IPS DF 6.9 (cell line): ENCODE measurements at places on chromosomes 2 and 18.

GRCh38 chr18:79518028-79518682 lies 122.4 kb downstream of the NFATC1 start:
- no peak overlapping the region for H3K4me3 ChIP-seq
- H3K36me3 ChIP-seq, result no peaks in the 10 kb centered on the region
- no peak for DNase-seq
- no peak overlapping the region for H3K27ac ChIP-seq

- no peaks in the 10 kb centered on the region for H3K36me3 ChIP-seq
- peaks cover 4% of the 10 kb centered on the region for H3K4me1 ChIP-seq
- H3K4me3 ChIP-seq, result no peak overlapping the region
- no peaks in the 10 kb centered on the region for H3K27me3 ChIP-seq
Observed at GRCh38 chr2:109382951-109383350, 230.8 kb downstream of the SEPTIN10 start.

- DNase-seq, result no peak
- no peaks in the 10 kb centered on the region for H3K4me1 ChIP-seq
- H3K27me3 ChIP-seq, result no peaks in the 10 kb centered on the region
- no peak overlapping the region for H3K4me3 ChIP-seq
Observed at GRCh38 chr2:58228299-58228698, 12.8 kb downstream of the FANCL start.

DNA sequence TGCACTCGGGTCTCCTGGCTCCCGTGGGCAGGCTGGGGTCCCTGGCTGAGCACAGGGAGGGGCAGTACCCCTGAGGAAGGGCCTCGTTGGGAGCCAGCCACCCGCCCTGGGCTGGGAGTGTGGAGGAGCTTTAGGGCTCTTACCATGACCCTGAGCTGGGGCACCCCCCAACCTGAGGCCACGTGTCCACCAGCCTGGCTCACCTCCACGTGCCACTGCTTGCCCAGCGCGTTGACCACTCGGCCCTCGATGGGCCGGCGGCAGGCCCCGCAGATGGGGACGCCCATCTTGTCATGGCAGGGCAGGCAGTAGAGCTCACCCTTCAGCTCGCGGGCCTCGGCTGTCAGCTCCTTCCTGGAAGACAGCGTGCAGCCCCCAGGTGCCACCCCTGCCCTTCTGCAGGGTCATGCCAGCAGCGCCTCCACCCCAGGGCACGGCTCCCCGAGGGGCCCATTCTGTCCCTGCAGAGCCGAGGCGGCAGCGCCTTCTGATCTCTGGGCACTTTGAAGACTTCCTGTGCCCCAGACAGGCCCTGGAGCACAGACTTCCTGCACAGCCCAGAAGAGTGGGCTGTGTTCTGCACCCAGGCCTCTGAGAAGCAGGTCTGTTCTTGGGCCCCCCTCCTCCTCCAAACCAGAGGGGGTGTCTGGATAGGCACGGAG lies 4.0 kb upstream of the GPR17 start:
- H3K36me3 ChIP-seq, result no peaks in the 10 kb centered on the region; the same call in 1 of the 2 replicates
- H3K4me1 ChIP-seq, result peaks cover 14% of the 10 kb centered on the region
- H3K27ac ChIP-seq, result no peak overlapping the region
- no peak for DNase-seq
- H3K4me3 ChIP-seq, result no peak overlapping the region
- H3K27me3 ChIP-seq, result no peaks in the 10 kb centered on the region

DNA sequence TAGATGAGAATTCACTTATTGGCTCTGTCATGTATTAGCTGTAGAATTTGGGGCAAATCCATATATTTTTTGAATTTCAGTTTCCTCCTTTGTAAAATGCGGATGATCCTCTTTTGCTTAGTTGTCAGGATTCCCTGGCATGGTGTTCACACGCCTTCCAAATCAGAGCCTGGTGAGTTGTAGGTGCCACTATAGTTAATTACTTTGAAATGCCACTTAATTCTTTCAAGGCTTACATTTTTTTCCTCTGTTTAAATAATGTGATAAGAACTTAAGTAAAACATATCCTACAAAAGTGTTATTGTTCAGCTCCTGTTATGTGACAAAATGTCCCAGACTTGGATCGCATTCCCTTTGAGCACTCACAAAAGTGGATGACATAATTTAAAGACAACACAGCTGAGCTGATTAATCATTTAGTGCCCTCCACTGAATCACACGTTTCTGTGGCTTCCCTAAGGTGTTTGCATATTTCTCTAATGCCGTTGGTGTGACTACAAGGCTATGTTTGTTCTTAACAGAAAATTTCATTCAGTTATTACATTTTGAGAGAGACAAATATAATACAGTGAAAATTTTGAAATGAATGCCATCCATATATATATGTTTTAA lies 471.2 kb upstream of the CHST9 start:
- no peaks in the 10 kb centered on the region for H3K36me3 ChIP-seq
- no peak overlapping the region for H3K27ac ChIP-seq
- no peaks in the 10 kb centered on the region for H3K27me3 ChIP-seq
- DNase-seq, result no peak
- no peaks in the 10 kb centered on the region for H3K4me1 ChIP-seq

- H3K27me3 ChIP-seq, result no peaks in the 10 kb centered on the region
- no peak for DNase-seq
- H3K4me3 ChIP-seq, result no peak overlapping the region
Observed at GRCh38 chr18:13237073-13237472, 18.5 kb downstream of the LDLRAD4 start.
